Right hindlimb (tissue), 1 donor: ENCODE measurements at places on chromosomes 1 and 21.

DNA sequence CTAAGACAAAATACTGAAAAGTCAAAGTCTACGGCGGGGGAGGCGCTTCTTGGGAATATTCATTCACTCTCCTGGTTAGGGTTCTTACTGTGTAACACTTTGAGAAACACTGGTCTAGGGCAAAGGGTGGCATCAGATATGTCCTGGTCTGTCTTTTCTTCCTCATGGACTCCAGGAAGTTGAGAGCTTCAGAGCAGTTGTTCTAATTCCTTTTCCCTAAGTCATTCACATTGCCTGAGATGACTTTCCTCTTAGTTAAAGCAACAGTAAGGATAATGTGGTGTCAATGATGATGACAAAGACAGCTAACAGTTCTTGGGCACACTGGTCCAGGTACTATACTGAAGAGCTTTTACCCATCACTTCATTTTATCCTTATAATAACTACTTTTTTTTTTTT, 27.0 kb downstream of the FGGY start:
- DNase-seq: no peak

- DNase-seq: no peak
Measured at GRCh38 chr1:151976015-151976343, 17.7 kb downstream of the S100A10 start.

GRCh38 chr1:172719694-172720138, 60.8 kb downstream of the FASLG start:
- DNase-seq: no peak

DNA sequence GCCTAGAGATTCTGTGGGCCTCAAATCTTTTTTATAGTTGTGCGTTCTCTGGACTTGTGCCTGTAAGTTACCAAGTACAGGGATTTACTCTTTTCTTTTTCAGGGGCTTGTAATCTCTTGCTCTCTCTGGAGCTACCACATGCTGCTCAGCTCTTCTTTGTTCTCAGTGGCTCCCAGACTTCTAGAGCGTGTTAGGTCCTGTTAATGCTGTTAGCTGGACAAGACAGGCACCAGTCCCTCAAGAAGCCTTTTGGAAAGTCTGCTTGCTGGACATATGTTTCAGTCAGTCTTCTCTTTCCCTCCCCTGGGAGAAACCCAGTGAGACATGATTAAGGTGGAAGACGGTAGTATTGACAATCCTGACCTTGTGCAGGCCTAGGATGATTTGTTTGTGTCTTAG, 29.4 kb downstream of the KCNK2 start:
- DNase-seq: no peak

DNA sequence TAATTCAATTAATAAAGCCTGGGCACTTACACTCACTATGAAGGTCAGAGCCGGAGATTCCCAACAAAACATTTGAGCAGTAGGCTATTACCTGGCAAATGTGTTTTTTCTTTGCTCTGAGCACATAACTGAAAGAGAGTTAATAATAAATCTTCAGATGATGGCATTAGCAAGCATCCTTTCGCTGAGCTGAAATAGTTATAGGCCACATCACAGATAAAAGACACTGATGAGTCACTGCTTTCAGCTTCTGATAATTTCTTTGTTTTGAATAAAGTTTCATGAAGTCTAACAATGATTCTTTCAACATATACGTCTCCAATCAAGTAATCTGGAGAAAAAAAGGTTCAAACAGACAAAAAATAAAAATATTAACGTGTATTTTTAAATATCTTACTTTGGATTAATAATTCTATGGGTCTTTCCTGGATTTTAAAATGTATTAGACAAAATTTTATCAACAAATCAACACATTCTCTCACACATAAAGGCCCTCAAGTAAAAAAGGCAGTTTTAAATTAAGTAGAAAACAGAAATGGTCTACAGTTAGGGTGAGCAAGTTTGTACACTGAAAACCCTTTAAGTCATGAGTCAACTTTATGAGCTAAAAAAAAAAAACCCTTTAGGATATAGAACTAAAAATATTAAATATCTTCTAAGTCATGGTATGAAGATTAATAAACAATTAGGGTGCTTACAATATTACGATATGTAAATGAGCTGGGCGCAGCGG, 33.1 kb downstream of the LTN1 start:
- no peak for DNase-seq

- DNase-seq: peak; percentile 89
Measured at GRCh38 chr1:54273092-54273794, 73.3 kb downstream of the MRPL37 start.

GRCh38 chr1:197683895-197684553, 91.3 kb downstream of the DENND1B start:
- no peak for DNase-seq

DNA sequence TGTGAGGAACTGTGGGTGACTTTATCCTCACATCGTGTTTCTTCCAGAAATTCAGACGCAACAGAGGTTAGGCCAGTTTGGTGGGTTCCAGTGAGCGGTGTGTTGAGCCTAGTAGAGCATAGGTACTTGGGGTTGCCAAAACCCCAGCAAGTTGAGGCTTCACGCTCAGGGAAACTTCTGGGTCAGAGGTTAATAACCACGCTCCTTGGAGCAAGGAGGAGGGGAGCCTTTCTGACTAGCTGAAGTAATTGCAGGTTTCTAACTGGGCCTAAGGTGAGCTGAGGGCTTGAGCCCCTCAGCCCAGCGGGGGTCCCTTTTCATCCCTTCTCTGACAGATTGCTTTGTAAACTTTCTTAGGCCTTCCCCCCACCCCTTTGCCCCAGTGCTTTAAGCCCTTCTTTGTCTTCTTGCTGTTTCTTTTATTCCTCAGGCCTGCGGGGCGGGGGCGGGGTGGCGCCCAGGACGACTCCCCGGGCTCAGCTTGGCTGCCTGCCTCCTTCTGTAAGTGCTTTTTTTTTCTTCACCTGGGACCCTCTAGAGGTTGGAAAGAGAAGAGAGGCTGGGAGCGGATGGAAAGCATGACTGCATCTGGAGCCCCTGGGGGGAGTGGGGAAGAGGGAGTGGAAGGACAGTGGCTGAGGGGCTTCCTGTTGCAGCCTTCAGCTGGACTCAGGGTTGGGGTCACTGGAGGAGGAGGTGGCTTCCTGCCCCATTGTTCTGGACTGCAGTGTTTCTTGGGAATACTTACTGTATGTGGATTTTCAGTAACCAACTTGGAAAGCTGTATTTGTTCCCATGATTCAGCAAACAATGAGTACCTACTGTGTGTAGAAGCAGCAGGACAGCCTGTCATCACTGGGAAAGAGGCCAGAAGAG, 1.3 kb upstream of the ZNF436 start:
- DNase-seq: peak; percentile 79

GRCh38 chr1:90721210-90722194, 4.4 kb upstream of the BARHL2 start:
- peak; percentile 56 for DNase-seq

DNA sequence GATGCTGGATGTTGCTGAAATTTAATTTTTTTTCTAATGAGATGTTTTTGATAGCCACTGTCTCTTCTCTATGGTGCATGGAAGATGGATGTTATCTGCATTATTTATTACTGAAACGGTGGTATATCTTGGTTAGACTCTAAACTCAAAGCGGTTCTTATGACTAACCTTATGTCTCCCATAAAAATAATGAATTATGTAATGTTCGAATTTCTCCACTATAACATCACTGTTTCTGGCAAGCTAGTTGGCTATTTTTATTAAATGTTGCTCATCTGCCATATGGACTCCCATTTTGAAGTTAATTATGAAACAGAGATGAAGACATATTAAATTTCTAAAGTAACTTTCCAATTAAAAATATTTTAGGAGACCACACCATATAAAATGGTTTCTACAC, 808.6 kb upstream of the ADGRL4 start:
- no peak for DNase-seq

GRCh38 chr1:80417671-80418070, 1383.1 kb upstream of the ADGRL2 start:
- DNase-seq: no peak

GRCh38 chr1:212667223-212668139, 32.2 kb downstream of the BATF3 start:
- DNase-seq: peak; percentile 79

DNA sequence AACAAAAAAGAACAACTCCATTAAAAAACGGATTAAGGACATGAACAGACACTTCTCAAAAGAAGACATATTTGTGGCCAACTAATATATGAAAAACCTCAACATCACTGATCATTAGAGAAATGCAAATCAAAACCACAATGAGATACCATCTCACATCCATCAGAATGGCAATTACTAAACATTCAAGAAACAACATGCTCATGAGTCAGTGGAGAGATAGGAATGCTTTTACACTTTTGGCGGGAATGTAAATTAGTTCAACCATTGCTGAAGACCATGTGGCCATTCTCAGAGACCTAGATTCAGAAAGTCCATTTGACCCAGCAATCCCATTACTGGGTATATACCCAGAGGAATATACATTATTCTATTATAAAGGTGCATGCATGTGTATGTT, 1442.6 kb upstream of the B3GALT2 start:
- DNase-seq: no peak

- no peak for DNase-seq
Measured at GRCh38 chr1:245520611-245521010, 365.8 kb downstream of the KIF26B start.

- DNase-seq: no peak
Measured at GRCh38 chr21:33433425-33434114, 30.4 kb downstream of the IFNGR2 start.

- DNase-seq: no peak
Measured at GRCh38 chr1:153801028-153801625, 25.9 kb downstream of the SLC27A3 start.

GRCh38 chr1:209627732-209628196, 24.5 kb downstream of the LAMB3 start:
- peak; percentile 86 for DNase-seq

- DNase-seq: no peak
Measured at GRCh38 chr1:243548516-243548915, 292.7 kb downstream of the SDCCAG8 start.

GRCh38 chr1:158794247-158794646, 13.2 kb upstream of the OR6N2 start:
- DNase-seq: no peak

DNA sequence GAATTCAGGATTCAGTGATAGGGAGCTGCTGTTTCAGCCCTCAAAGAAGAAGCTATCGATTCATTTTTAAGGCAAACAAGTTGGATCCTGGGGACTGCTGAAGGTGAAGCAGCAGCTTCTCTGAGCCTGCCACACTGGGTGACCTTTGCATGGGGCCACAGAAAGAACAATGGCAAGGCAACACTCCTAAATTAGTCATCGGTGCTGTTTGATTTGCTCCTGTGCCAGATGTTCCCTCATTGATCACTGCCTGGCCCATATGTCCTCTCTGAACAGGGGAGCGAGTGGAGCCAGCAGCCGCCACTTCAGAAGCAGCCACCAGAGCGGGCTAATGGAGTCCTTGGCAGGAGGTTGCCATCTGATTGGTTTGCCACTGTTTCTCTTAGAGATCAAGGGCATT, 391.5 kb downstream of the NTNG1 start:
- DNase-seq: no peak

- DNase-seq: no peak
Measured at GRCh38 chr1:3940081-3940753, 40.1 kb upstream of the C1orf174 start.

DNA sequence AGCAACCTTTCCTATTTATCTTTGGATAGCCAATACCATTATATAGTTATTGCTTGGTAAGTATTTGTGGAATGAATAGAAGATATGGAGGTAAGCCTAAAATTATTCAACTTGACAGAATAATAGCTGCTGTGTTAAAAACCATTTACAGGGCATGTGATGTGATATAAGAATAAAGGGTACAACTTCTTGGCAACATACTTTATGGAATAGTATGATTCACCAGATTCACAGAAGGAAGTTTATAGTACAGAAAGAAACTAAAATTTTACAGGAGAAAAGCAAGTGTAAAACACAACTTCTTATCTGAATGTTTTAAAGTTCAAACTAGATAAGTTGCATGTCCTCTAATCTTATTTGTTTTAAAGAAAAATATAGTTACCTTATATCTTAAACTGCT, 186.4 kb upstream of the ZRANB2 start:
- DNase-seq: no peak

GRCh38 chr1:33256471-33257206, at the start of gene ZNF362:
TSS of gene ZNF362 (plus strand) at chr1:33256492. CDS start at chr1:33270575, 14,083 bp downstream.
- peak; percentile 85 for DNase-seq

DNA sequence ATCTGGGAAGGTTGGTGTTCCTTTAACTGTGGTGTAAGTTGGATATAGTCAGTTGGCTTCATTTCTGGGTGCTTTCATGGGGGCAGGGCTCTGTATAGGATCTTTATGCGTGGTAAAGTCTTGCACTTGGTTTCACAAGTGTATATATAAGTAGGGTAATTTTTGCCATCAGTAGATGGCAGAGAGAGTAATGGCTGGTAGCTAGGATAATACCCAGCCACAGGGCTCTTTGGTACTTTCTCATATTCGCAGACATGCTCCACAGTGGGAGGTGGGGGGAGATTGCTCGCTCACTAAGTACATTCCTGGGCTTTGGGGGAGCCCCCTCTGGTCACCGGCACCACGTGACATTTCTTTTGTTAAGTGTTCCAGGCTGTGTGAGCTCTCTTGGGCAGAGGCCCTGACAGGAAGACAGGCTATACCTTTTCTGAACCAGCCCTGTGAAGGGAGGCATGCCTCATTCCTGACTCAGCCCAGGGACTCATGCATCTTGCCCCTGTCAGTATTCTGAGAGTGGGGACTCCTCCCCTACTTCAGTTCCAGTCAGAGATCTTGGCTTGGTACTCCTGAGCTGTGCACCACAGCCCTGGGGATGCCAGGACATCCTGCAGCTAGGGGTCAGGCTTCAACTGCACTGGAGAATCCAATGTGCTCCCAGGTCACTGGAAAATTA, 37.6 kb downstream of the FCRL2 start:
- no peak for DNase-seq

DNA sequence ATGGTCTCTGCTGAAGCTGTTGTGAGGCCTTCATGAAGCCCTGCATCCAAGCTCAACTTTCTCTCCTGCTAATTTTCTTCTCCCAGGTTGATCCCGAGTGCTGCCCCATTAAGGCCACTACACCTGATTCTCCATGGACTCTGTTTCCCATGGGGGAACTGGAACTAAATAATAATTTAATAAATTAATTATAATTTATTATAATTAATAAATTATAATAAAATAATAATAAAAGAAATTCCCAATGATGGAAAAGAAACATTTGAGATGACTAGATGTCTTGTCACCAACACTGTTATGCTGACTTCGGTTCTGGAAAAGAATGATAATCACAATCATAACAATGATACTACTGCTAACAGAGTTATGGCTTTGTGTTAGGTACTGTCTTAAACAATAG, 211.2 kb upstream of the ZP4 start:
- DNase-seq: no peak

DNA sequence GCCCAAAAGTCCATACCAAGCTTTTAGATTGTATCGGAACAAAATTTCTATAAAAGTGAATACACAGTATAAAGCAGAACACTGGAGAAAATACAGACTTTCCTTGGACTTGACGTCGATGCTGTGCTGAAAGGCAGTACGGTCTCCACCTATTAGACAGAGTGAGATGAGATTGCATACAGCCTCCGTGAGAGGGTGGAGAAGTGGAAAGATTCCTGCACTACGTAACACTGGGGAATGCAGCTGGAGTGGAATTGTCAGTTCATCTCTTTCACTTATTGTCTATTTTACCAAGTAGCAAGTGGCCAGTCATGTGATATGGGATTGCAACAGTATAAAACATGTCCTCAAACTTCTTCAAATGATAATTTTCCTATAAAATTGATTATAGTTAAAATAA, 209.5 kb downstream of the ZP4 start:
- DNase-seq: no peak

GRCh38 chr1:32127409-32128198, 19.7 kb downstream of the KPNA6 start:
- no peak for DNase-seq
